NCI-H1417 treated with DMSO at 0.1 percent for 48 hours (cell line): ENCODE measurements at places on chromosomes 12 and 14.

DNA sequence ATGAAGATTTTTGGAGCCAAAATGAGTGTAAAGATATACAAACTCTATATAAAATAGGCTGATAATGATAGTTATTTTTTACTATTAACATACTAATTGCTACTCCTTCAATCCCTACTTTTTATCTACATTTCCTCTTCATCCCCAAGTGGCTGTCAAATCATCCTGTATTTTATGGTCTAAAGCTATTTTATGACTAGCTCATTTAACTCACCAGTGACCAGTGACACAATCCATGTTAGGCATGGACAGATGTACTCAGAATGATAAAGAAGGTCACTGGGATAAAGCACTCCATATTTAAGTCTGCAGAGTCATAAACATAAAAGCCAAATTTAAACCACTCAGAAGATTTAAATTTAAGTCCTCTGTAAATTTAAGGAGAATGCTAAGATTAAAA, 183.0 kb downstream of the MED13L start:
- DNase-seq, result no peak

GRCh38 chr12:115354007-115354890, 670.3 kb upstream of the TBX3 start:
- DNase-seq, result no peak

- peak; percentile 81 for DNase-seq
Measured at GRCh38 chr14:56579345-56580220, at the start of gene TMEM260. Gene TMEM260, plus strand, starts transcription at chr14:56579798. Its CDS starts 117 bp downstream, at chr14:56579915.

DNA sequence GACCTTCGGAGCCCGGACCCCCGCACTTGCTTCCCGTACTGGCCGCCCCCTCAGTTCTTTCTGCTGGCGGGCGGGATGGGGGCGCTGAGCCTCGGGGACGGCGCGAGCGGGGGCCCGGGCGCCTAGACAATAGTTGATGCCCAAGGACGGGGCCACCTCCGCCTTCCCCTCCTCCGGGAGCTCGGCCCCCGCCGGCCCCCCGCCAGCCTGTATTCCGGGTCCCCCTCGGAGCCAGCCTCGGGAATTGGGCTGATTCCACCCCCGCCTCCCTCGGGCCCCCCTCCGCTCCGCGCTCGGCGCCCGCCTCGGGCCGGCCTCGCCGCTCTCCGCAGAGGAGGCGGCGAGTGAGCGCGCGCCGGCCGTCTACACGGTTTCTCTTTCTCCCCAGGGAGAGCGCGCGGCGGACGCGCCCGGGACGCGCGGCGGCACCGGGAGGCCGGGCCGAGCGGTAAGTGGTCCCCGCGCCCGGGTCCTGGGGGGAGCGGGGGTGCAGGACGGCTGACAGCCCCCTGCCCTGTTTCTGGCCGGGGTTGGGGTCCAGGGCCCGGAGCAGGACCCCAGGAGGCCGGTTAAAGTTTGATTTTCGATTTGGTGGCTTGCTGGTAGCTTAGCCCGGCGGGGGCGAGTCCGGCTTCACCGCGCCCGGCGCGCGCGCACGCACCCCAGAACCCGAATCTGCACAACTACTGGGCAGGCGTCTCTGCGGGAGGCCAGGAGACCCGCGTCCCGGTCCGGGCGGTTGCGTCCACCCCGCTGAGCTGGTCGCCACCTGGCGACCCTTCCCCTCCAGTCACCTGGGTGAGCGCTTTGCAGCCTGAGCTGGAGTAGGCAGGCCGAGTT, 413.7 kb downstream of the PCNX1 start:
- DNase-seq, result no peak

DNA sequence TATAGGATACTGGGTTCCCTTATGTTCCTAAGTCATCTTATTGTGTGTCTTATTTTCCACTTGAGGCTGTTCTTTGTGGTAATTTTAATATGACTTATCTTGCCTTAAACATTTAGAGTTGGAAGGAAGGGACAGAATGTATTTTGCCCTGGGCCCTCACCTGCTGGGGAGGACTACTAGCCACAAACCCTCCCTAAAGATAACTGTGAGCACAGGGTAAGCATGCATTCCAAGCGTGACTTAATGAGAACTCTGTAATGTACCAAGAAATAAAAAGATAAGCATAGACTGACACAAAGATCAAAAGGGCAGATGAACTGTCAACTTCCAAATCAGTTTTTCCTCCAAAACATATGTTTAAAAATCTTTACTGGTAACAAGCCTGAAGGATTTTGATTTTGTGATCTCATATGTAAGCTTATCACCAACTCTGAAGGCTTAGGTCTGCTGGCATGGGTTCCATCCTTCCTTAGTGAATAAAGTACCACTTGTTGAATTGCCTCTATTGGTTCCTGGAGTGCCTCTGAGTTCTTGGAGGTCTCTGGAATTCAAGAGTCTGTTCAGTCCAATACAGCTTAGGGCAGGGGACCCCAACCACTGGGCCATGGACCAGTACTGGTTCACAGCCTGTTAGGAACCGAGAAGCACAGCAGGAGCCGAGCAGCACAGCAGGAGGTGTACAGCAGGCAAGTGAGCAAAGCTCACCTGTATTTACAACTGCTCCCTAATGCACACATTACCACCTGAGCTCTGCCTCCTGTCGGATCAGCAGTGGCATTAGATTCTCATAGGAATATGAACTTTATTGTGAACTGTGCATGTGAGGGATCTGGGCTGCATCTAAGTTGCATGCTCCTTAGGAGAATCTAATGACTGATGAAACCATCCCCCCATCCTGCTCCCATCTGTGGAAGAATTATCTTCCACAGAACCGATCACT, 29.8 kb upstream of the NFYB start:
- DNase-seq, result no peak

DNA sequence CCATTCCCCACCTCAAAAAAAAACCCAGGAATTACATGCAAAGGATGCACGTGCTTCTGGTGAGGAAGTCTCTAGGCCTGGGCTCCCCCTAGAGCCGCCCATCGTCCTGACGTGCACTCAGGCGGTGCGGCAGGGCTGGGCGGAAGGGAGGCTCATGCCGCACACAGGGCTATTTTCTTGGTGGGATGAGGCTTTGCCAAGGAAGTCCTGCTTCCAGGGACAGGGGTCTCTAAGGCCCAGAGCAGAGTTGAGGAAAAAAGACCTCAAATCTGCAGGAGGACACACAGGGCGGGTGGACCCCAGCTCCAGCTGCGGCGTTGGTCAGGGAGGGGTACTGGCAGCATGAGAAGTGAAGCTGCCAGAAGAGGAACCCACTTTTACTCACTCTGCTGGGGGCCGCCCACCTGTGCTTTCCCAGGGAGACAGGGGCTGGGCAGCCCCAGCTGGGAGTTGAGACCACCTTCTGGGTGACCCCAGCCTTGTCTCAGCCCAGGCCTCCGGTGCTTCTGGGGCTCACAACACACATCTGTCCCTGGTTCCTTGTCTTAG, 4.2 kb downstream of the RHOF start:
- DNase-seq, result no peak
